CD4-positive, alpha-beta T cell treated with Interleukin-10 for 1 hour (primary cell): ENCODE measurements at places on chromosomes 13 and 19.
A peak's percentile ranks its signal among the peaks of the same experiment; 100 is the strongest.

DNA sequence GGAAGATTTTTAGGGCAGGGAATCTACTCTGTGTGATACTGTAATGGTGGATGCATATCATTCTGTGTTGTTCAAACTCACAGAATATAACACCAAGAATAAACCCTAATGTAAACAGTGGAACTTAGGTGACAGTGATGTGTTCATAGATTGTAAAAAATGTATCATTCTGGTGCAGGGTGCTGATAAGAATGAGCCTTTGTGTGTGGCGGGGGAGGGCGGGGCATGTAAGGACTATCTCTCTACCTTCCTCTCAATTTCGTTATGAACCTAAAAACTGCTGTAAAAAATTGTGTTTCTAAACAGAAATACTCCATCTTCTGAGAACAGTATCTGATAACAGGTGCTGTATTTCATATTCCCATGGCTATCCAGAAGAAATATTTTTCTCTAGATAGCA lies 35.6 kb downstream of the TNFRSF19 start:
- DNase-seq = no peak

- no peak for DNase-seq
Measured at GRCh38 chr13:108315991-108316390, 46.5 kb downstream of the TNFSF13B start.

DNA sequence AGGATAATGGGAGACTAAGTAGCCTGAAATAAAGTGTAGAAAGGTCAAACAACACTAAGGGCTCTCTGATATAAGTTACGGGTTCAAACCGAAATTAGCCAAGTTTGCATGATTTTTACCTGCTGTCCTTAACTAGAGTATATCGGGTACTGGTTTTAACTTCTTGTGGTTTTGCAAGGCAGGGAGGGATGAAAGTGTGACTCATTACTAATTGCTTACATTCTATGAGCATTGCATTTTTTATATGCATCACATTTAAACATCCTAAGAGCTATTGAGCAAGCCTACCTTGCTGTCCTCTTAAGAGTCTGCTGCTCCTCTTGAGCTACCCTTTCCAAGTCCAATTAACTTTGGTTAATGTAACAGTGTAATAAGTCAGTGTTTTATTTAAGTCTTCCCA lies 415.4 kb downstream of the SLITRK5 start:
- no peak for DNase-seq

DNA sequence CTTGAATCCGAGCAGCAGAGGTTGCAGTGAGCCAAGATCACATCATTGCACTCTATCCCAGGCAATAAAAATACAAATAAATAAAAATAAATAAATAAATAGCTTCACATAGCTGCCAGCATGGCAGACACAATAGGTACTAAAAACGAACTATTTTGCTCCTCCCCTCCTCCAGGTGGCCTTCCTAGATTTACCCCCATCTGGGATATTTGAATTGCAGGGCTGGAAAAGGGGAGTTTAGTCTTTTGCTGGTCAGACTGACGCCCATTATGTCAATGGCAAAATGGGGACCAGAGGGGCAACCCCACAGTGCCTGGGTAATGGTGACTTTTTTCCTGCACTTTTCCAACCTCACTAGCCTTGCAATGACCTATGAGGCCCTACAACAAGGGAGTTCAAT lies 640 bp upstream of the GMFG start:
- no peak for DNase-seq

- no peak for DNase-seq
Measured at GRCh38 chr13:77544758-77545338, 9.3 kb downstream of the SCEL start.

- DNase-seq = no peak
Measured at GRCh38 chr13:109913936-109914510, 127.6 kb upstream of the IRS2 start.

- peak; percentile 64 for DNase-seq
Measured at GRCh38 chr19:3506384-3507340, 551 bp downstream of the FZR1 start.

DNA sequence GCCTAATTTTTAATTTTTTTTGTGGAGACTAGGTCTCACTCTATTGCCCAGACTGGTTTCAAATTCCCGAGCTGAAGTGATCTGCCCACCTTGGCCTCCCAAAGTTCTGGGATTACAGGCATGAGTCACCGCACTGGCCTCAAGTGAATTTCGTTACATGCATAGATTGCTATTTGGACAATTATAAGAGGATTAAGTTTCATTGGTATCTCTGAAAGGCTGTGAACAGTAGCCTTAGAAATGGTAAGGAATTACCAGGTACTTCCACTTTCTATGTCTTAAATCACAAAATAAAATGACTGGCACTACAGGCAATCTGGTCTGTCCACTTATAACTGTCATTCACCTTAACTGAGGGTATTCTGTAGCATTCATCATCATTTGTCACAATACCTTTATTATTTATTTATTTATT lies 2.9 kb upstream of the CCDC9 start:
- no peak for DNase-seq

DNA sequence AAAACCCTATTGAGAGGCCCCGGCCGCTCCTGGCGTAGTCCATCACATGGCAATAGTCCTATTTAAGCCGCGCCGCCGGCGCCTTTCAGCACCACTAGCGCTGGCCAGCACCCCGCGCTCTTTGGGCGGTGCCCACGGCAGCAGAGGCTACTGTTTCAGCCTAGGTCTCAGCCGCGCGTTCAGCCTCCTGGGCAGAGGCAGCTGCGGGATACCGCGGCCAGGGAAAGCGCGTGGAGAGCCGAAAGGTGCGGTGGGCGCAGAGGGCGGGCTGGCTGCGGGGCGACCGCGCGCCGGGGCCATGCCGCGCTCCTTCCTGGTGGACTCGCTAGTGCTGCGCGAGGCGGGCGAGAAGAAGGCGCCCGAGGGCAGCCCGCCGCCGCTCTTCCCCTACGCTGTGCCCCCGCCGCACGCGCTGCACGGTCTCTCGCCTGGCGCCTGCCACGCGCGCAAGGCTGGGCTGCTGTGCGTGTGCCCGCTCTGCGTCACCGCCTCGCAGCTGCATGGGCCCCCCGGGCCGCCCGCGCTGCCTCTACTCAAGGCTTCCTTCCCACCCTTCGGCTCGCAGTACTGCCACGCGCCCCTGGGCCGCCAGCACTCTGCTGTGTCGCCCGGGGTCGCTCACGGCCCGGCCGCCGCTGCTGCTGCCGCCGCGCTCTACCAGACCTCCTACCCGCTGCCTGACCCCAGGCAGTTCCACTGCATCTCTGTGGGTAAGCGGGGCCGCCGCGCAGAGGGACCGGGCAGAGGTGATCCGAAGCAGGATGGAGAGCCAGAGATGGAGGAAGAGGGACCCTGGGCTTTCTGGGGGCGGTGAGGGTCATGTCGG lies at the start of gene GSX1:
Gene GSX1 (plus strand): TSS at position 91 of the 826 bp plus-strand sequence. CDS start 208 bp downstream, at position 299.
- peak; percentile 24 for DNase-seq

DNA sequence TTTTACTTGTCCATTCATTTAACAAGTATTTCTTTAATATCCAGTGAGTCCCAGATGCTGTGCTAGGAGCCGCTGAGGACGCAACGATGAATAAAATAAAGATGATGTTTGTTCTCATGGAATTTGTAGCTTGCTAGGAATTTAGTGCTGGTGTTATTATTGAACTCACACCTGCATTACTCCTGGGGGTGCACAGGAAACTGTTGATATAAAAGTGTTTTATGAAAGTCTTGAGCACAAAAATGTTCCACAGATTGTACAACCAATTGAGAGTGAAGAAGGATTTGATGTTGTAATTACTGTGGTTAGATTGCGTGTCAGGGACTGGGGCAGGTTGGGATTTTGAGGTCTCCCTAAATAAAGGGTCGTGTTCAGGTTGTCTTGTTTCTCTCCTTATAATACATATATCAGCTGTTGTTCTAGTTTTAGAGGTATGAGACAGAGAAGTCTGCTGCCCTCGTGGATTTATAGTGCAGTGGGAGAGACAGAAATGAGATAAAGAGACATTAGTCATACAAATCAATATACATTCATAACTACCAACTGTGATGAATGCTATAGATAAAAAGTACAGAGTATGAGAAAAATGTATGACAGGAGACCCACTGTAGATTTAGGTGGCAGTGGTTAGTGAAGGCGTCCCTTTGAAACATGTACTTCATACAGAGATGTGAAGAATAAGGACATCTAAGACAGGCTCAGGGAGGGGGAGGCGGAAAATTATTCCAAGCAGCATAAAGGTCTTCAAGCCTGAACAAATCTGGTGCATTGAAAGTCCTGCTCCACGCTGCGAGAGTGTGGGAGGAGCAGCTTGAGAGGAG lies 11.3 kb downstream of the CACNG6 start:
- no peak for DNase-seq

- DNase-seq = no peak
Measured at GRCh38 chr19:47896773-47897172, 10.7 kb upstream of the SULT2A1 start.

DNA sequence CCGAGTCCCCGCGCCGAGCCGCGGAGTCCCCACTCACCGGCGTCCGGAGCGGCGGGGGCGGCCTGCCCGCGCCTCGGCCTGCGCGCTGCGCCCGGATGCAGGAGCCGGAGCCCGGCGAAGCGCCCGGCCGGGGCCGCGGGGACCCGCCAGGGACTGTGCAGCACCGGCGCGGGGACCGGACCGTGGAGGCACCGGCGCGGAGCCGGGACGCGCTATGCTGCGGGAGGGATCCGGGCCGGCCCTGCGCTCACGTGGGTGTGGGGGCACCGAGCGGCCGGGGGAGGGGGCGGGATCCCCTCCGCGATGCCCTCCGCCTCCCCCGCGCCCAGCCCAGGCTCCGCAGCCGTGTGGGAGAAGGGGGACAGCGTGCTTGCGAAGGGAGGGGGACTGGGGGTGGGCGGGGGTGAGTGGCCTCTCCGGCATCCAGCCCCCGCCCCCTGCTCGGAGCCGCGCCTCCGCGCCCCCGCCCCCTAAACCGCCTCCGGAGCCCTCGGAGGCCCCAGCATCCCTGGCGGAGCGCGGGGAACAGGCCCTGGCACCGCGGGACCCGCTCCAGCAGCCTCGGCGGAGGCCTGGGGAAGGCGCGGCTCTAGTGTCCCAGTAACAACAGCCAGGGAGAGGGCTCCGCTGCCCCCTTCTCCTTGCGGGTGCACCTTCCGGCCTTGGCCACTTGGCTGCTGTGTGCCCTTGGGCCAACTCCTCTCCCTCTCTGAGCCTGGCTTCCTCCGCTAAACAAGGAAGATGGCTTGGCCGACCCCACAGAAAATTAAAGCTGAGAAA lies at the start of gene SLC1A6:
Gene SLC1A6 (minus strand): TSS at position 389 of the 780 bp plus-strand sequence. CDS start 6,954 bp downstream, outside the sequence.
- DNase-seq = no peak

DNA sequence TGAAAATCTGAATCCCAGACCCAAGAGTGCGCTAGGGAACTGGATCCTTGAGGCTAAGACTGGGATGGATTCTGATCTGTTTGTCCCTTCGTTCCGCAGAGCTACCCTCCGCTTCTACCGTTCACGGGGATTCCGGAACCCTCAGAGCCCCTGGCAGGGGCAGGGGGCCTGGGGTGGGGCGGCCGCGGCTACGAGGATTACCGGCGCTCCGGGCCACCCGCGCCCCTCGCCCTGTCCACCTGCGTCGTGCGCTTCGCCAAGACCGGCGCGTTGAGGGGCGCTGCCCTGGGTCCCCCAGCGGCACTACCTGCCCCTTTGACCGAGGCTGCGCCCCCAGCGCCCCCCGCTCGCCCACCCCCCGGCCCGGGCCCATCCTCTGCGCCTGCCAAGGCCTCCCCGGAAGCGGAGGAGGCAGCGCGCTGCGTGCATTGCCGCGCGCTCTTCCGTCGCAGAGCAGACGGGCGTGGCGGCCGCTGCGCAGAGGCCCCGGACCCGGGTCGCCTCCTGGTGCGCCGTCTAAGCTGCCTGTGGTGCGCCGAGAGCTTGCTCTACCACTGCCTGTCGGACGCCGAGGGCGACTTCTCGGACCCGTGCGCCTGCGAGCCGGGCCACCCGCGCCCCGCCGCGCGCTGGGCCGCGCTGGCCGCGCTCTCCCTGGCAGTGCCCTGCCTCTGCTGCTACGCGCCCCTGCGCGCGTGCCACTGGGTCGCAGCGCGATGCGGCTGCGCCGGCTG lies 7.1 kb downstream of the SPRED3 start:
- peak; percentile 35 for DNase-seq

GRCh38 chr13:37769078-37769477 lies 100.5 kb downstream of the TRPC4 start:
- no peak for DNase-seq

GRCh38 chr13:108760541-108760940 lies 131.1 kb downstream of the MYO16 start:
- DNase-seq = no peak

- DNase-seq = no peak
Measured at GRCh38 chr13:93477238-93477637, 250.6 kb downstream of the GPC6 start.

GRCh38 chr19:15418231-15418578 lies 583 bp downstream of the AKAP8L start:
- no peak for DNase-seq

- no peak for DNase-seq
Measured at GRCh38 chr19:44783545-44783944, 5.9 kb downstream of the CBLC start.

GRCh38 chr19:40005691-40006272 lies 8.9 kb downstream of the ZNF546 start:
- no peak for DNase-seq

- DNase-seq = no peak
Measured at GRCh38 chr13:45733361-45733760, 31.2 kb downstream of the CBY2 start.

DNA sequence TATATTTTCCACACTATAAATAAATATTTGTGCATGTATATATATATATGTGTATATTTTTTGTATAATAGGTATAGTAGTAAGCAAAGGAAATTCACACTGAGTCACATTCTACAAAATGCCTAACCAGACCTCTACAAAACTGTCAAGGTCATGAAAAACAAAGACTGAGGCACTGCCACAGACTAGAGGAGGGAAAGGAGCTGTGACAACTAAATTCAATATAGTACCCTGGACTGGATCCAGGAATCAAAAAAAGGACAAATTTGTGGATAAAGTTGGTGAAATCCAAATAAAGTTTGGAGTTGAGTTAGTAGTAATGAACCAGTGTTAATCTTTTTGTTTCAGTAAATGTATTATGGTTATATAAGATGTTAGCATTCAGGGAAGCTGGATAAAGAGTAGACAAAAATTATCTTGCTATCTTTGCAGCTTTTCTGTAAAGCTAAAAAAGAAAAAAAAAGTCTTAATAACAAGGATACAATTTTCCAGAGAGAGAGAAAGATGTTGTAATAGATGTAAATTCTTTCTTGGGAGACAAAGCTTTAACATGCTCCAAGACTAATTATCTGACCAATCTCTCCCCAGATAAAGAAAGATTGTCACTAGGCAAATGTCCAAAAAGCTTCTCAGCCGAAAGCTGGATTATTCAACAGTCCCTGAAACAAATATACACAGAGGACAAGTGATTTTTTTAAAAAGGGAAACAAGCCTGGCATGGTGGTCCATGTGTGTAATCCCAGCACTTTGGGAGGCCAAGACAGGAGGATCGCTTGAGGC lies 19.1 kb downstream of the SYDE1 start:
- DNase-seq = no peak
